ENCODE measurements at places on chromosomes 2 and 18. TPM values are rescaled to one million over a fixed set of nuclear protein-coding genes. Genes with fewer than 3 reads are reported as not detected.

- no peak for DNase-seq
These were observed 40.5 kb downstream of the CHMP3 start for GRCh38 chr2:86522711-86523110.

RAB17 gene
- 0.43 TPM for total RNA-seq

DNA sequence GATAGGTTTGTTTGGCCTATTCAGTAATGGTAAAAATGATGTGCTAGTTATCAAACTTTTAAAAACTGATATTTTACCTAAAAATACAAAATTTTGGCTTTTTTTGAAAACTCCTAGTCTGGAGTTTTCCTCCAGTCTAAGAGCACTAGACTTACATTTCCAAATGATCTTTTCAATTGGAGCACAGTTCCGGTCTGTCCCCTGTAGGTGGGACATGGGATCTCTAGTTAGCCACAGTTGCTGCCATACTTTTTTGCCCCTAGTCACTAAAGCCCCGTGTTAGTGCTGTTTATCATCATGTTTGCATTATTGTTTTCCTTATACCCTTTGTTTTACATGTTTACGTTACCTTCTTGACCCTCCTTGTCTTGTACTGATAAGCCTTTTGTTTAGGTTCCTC, 52.4 kb downstream of the RELCH start:
- no peak for DNase-seq

DNA sequence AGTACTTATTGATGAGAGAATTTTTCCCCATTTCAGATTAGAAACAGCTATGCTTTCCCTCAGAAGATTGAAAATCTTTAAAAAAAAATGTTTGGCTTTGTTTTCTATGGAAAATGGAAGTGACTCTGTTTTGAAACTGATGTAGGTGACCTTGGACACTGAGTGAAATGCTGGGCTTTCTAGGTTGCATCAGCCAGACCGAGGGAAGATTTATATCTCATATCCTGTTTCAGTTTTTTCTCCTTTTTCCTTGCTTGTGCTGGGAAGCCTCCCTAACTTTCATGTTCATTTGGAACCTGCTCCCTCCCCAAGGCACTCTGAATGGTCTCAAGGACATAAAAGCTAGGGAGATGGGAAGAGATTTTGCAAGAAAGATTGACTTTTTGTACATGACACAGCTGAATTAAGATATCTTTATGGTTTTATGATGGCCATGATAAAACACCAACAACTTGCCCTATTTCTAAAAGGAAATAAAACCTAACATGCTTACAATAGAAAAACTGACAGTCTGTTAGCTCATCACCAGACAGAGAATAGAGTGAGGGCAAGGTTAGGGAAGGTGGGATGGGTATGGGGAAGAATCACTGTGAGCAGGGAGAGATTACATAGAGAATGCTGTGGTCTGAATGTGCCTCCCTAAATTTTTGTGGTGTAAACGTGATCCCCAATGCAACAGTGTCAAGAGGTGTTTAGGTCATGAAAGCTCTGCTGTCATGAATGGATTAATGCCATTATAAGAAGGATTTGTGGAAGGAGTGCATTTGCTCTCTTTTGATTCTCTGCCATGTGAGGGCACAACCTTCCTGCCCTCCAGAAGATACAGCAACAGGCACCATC, 249.7 kb downstream of the TPGS2 start:
- DNase-seq, result peak; percentile 76

GRCh38 chr18:23609390-23610023, 23.2 kb upstream of the NPC1 start:
- DNase-seq, result no peak

GRCh38 chr2:10091182-10091888, 11.1 kb upstream of the CYS1 start:
- DNase-seq, result no peak

All from fibroblast of villous mesenchyme (primary cell).